Caco-2 (cell line): ENCODE measurements at places on chromosomes 16 and 17. TPM values are rescaled to one million over a fixed set of nuclear protein-coding genes. Genes with fewer than 3 reads are reported as not detected.

GRCh38 chr16:28869201-28869600, 5.6 kb downstream of the SH2B1 start:
- DNase-seq, result no peak

GRCh38 chr17:21218101-21218500, 4.1 kb upstream of the TMEM11 start:
- no peak for DNase-seq

DNA sequence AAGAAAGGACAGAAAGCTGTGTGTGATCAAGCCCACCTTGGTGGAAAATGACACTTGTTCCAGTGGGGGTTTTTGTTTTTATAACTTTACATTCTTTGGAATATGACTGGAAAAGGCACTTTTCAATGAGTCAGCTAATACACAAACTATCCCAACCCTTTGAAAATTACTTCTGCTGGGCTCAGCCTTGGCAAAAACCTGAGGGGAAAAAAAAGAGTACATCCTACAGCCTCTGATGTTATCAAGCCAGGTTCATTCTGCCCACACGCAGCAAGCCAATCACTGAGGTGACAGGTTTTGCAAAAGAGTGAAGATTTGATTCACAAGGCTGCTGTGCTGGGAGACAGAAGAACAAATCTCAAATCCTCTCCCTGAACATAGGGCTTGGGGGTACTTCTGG, 484.5 kb upstream of the ERCC4 start:
- no peak for DNase-seq

- no peak for DNase-seq
Measured at GRCh38 chr17:1123393-1123831, 56.4 kb downstream of the ABR start.

- DNase-seq, result no peak
Measured at GRCh38 chr17:43897831-43898230, 9.5 kb downstream of the MPP2 start.

CDH15 gene
- not detected in 2 replicates for total RNA-seq

GRCh38 chr16:70470927-70471341, 16.5 kb downstream of the FCSK start:
- peak; percentile 71 for DNase-seq

- DNase-seq, result no peak
Measured at GRCh38 chr17:59381716-59382570, 50.5 kb downstream of the YPEL2 start.

GRCh38 chr17:68562736-68563135, 38.4 kb downstream of the FAM20A start:
- DNase-seq, result no peak

DNA sequence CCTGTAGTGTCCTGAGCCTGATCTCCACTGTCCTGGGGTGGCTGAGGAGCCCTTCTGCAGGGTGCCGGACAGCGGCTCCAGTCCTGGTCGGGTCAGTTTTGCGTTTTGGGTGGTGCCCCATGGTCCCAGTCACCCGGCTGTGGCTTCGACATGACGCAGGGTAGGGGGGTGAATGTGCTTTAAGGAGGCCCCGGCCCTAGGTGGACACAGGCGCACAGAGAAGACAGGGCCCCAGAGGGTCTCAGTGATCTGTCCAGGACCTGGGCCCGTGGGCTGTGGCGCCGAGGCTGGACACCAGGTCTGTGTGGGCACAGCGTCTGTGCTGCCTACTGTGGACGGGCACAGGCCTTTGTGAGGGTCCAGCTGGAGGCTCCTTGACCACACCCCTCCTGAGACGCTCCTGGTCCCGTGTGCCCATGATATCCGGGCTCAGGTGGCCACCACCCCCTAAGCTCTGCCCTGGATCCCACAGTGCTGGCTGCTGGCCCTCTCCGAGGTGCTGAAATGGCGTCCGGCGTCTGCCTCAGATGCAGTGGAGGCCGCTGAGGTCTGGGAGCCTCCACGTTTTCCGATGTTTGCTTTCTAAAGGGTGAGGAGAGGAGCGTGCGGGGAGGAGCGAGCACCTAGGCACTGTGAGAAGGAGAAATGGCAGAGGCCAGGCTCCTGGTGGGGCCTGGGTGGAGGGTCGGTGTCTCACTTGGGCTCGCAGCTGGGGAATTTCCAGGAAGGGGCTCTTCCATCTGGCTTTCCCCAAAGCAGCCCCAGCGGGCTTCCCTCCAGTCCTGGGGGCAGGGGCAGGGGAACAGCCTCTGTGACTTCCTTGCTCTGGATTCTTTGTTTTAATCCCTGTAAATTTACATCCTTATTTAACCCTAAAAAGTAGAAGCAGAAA, 56.1 kb upstream of the ACSF3 start:
- DNase-seq, result peak; percentile 82

DNA sequence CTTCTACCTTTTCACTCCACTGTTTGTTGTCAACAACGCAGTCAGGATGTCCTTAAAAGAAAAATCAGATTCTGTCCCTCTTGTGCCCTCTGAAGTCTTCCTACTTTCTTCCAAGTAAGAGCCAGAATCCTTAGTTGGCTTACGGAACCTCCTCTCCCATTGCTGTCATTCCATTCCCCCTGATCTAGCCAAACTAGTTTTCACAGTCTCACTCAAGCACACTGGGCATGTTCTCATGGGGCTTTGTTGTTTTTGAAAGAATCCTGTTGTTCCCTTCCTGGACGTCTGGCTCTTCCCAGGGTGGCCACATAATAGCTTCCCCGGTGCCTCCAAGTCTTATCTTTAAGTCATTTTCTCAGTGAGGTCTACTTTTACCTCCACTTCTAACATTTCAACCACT, 158.6 kb upstream of the ELAC2 start:
- DNase-seq, result no peak

GRCh38 chr16:85651629-85652430, 36.9 kb downstream of the GINS2 start:
- DNase-seq, result no peak

DNA sequence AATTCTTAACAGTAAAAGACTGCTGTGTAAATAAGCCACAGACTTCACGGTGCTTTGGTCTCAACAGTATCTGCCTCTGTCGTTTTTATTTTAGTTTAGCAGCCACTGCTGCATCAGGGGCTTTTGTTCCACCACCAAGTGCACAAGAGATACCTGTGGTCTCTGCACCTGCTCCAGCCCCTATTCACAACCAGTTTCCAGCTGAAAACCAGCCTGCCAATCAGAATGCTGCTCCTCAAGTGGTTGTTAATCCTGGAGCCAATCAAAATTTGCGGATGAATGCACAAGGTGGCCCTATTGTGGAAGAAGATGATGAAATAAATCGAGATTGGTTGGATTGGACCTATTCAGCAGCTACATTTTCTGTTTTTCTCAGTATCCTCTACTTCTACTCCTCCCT, 7.9 kb downstream of the HERPUD1 start:
- no peak for DNase-seq

GRCh38 chr16:24822974-24823373, 22.8 kb upstream of the SLC5A11 start:
- DNase-seq, result no peak

SLFN12 gene
- total RNA-seq, result not detected in 2 replicates

DNA sequence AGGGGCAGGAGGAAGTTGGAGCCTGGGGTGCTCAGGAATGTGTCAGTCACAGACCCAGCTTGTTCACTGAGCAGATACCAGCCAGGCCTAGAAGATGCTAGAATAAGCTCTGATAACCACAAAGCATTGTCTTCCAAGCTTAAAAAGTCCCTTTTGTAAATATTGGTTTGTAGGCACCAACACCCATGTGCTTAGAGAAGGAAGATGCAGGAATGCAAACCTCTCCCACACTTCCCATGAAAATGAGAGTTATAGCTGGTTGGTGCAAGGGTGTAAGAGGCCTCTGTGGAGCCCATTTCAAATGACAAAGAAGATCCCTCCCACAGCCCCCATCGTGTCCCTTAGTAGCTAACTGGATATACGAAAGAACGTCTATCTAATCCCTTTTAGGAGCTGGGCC, 210.3 kb downstream of the C16orf78 start:
- DNase-seq, result no peak

- no peak for DNase-seq
Measured at GRCh38 chr16:83806731-83807130, 1.0 kb upstream of the HSBP1 start.

STX4 gene
- total RNA-seq, result 27.9 and 29.2 TPM in 2 replicates

DNA sequence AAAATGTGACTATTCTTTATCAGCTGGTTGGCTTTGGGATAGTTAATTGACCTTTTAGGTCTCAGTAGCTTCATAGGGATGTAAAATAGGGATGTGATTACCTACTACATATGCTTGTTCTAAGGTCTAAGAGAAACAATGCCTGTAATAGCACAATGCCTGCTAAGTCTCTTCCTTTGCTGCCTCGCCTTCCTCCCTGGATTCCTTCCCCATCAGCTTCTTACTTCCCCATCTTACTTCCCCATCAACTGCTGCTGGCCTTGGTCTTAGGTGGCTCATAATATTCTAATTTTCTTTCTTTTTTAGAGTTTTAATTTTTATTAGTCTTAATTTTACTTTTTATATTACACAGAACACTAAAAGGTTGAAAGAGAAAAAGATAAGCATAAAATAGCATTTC, 59.2 kb upstream of the GOT2 start:
- DNase-seq, result no peak

GRCh38 chr17:32281011-32281451, 15.4 kb downstream of the RHBDL3 start:
- no peak for DNase-seq

- DNase-seq, result no peak
Measured at GRCh38 chr16:70157477-70158260, 15.9 kb upstream of the CLEC18C start.

- no peak for DNase-seq
Measured at GRCh38 chr16:26724189-26724588, 342.5 kb upstream of the C16orf82 start.

DNA sequence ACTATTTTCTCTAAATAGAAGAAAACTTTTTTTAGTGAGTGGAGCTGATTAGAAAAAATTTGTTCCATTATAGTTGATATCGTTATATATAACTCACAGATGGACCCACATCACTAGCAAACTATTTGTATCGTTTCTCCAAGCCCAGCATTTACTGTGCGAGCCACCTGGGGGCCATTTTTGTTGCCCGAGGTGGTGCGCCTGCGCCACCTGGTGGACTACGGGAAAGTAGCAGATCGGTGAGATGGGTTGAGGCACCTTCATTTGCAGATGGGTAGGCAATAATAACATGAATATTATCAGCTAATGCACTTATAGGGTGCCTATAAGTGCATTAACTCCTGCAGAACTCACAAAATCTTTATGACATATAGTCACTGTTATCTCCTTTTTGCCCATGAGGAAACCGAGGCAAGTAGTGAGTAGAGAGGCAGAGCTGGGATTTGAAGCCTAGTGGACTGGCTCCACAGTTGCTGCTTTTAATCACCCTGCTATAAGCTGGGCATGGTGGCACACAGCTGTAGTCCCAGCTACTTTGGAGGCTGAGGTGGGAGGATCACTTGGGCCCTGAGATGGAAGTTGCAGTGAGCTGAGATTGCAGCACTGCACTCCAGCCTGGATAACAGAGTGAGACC, 23.2 kb upstream of the NTN1 start:
- DNase-seq, result peak; percentile 62

BMERB1 gene
- not detected in 2 replicates for total RNA-seq

GRCh38 chr17:73118951-73119391, 26.5 kb upstream of the SLC39A11 start:
- DNase-seq, result no peak

DNA sequence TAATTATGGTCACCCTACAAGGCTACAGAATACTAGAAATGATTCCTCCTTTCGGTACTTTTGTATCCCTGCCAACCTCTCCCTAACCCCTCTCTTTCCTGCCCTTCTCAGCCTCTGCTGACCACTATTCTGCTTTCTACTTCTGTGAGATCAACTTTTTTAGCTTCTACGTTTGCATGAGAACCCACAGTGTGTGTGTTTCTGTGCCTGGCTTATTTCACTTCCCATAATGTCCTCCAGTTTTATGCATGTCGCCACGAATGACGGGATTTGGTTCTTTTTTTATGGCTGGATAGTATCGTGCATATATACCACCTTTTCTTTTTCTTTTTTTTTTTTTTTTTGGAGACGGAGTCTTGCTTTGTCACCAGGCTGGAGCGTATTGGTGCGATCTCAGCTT, 92.1 kb downstream of the RAP1GAP2 start:
- DNase-seq, result no peak

- DNase-seq, result no peak
Measured at GRCh38 chr16:22624038-22624799, 113.5 kb downstream of the NPIPB5 start.

TBX21 gene
- total RNA-seq, result not detected in 2 replicates

DNA sequence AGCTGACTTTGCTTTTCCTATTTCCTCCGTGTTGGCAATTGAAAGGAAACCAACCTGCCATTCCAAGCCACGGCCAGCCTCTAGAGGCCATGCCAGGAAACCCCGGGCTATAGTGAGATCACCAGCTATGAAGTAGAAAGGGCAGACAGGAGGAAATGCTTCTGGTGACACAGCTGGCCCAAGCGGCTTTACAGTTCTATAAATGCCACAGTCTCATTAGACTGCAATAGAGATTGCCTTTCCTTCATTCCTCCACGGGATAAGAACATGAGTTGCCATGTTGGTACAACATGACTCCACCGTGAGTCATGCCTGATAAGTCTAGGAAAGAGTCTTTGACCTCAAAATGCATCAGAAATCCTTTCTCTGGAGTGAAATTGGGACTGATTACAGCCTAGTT, 384.9 kb downstream of the GRIN2A start:
- no peak for DNase-seq

- peak; percentile 45 for DNase-seq
Measured at GRCh38 chr17:38558728-38559050, 47.1 kb downstream of the SRCIN1 start.

HOXB5 gene
- not detected in 2 replicates for total RNA-seq

DNA sequence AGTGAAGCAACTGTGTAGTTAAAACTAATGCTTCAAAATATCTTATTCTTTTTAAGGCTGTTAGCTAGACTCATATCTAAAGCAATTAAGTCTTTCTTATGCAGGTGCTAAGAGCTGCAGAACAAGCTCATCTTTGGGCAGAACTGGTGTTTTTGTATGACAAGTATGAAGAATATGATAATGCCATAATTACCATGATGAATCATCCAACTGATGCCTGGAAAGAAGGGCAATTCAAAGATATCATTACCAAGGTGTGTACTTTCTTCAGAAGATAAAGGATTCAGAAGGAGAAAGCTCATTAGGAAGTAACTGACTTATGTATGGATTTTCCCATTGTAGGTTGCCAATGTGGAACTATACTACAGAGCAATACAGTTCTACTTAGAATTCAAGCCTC, 23.9 kb downstream of the PTRH2 start:
- DNase-seq, result no peak
